ENCODE measurements at places on chromosomes 12 and 14.

DNA sequence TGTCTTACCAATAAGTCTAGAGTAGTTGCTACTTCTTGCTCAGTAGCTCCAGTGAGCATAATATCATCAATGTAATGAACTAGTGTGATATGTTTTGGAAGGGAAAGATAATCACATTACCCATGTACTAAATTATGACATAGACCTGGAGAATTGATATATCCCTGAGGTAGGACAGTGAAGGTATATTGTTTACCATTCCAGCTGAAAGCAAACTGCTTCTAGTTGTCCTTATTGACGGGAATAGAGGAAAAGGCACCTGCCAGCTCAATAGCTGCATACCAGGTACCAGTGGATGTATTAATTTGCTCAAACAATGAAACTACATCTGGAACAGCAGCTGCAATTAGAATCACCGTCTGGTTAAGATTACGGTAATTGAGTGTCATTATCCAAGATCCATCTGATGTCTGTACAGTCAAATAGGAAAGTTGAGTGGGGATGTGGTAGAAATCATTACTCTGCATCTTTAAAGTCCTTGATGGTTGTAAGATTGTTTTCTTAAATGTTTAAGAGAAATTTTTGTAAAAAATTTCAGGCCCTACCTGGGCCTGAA, 100.0 kb upstream of the ARHGAP5 start:
- no peak for DNase-seq

DNA sequence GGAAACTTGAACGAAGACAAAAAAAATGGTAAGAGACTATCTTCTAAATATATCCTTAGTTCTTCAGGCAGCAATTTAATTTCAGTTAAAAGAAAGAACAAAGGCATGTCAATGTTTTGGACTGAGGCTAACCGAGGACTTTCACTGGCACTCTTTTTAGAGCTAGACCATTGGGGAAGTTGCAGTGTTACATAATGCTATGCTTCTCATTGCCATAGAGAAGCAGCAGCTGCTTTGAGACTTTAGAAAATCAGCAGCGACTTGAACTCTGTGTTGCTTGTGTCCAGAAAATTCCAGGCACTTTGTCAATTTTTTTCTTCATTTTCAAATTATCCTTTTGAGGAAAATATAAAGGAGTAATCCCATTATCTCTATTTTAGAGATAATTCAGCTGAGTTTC, 964.2 kb downstream of the NRXN3 start:
- DNase-seq, result no peak

DNA sequence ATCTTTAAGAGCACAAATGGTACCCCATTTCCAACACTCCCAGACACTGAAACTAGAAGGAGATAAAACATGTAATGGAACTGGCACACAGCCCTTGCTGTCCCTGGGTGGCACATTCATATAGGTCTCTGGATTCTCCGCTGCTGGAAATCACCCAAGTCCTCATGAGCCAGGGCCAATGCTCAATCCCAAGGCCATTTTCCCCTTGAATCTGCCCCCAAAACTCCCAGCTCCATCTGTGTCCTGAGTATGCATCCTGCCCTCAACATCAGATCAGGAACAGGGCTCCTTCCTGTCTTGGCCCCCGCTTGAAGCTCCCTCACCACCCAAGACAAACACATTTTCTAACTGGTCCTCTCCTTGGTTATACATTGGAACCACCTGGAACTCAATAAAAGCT, 24.6 kb downstream of the KRT76 start:
- no peak for DNase-seq

DNA sequence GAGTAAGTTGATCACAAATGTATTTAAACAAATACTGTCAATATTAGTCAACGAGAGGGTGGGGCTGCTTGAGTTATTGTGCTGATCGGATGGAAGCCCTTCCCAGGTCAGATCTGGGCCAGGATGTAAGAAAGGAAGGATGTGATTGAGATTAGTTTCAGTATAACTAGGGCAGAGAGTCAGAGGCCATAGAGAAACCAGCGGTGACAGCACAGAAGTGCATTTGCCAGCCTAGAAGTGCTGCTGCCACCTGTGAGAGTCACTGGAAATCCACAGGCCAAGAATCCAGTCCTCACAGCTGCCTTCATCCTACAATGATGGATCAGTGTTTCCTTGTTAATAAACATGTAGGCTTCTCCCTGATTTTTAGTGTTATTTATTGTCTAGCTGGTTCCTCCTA, 9.8 kb upstream of the FERMT2 start:
- DNase-seq, result no peak

DNA sequence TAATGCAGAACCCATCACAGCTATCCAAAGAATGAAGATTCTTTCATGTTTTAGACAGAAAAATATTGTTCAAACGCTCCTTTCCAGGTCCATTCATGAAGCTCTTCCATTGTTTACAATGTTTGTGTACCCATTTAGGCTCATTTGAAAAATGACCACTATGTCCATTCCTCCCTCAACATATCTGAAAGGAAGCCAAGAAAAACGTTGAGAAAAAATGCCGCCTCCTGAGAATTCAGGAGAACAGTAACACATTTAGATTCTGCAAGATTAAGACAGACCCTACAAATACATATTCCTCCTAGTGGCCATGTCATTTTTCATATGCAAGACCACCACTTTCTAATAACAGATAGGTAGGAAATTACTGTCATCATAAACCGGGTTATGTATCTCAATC, 124.4 kb downstream of the SLC25A21 start:
- DNase-seq, result no peak

- no peak for DNase-seq
Measured at GRCh38 chr12:52552055-52552454, 890 bp downstream of the KRT71 start.

- DNase-seq, result no peak
Measured at GRCh38 chr12:11795913-11796459, 146.5 kb downstream of the ETV6 start.

GRCh38 chr14:58844544-58844943, 206.8 kb downstream of the DACT1 start:
- DNase-seq, result no peak

- no peak for DNase-seq
Measured at GRCh38 chr14:55641954-55642353, 61.9 kb downstream of the KTN1 start.

- no peak for DNase-seq
Measured at GRCh38 chr12:120586206-120586605, 5.0 kb upstream of the POP5 start.

DNA sequence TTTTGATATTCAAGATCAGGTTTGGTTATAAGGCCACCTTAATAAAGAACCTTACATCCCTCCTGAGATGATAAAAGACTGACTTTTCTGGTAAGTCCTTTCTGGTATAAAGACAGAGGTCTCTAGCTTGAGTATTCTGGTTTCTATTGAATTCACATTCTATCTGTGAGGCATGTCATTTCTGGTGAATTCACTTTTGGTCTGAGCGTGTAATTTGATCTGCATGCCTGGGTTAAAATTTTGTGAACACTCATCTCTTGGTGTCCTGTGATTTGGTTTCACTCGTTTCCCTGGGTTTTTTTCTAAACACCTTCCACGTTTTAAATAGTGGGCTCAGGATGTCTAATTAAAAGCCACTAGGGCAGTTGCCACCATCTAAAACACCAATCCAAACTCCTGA, 12.2 kb downstream of the EIF5 start:
- DNase-seq, result no peak

- peak; percentile 13 for DNase-seq
Measured at GRCh38 chr14:103679351-103679750, 35.9 kb downstream of the XRCC3 start.

DNA sequence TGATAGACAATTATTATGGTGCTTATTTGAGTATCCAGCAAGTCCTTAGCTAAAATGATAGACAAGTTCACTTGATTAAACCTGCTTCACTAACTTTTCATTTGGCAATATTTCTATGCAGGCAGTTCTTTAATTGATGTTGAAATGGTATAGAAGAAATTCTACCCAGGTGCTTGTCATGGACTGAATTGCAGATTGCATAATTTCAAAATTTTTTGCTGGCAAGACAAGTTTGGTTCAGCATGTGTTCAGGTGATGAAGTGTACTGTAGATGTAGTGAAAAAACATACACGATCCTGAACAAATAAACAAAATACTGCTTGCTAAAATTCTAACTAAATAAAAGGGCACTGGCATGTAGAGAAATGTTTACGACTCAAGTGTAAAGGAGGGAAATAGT, 189.0 kb downstream of the FOXA1 start:
- DNase-seq, result no peak

DNA sequence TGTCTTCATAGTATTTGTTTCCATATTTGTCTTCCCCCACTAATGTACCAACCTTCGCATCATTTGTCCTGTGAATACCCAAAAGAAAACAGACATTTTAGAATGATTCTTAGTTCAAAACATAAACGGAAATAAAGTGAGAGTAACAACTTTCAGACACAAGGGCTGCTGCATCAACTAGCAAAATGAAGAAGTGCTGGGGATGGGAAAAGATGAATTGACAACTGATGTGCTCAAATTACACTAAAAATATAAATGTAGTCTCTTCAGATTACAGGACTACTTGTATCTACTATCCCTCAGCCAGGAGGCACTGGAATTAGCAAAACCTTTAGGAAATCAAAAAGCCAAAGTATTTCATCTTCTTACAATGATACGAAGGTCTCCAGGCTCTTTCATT, 743 bp downstream of the NDUFA12 start:
- no peak for DNase-seq

DNA sequence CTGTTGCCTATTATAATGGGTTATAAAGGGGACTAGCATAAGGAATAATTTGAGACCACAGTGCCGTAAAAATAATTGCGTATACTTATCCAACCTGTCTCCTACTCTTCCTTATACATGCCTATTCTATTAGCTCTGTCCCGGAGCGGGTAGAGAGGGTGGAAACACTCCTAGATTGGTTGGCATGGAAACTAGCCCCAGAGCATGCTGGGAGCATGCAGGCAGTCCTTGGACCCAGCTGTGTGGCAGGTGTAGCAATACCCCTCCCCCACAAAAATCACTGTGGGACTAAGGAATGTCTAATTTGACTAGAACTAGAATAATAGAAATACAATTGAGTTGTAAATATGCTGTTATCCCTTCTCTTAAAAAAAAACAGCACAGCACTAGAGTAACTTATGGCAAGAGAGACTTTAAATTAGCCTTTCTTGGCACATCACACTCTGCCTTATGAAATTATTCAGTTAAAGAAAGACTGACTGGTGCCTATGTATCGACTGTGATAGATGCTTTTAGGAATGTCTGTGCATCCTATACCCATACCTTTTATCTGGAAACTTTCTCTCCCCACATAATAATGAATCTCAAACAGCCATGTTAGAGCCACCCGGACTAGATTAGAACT, 244.0 kb upstream of the DAAM1 start:
- no peak for DNase-seq

DNA sequence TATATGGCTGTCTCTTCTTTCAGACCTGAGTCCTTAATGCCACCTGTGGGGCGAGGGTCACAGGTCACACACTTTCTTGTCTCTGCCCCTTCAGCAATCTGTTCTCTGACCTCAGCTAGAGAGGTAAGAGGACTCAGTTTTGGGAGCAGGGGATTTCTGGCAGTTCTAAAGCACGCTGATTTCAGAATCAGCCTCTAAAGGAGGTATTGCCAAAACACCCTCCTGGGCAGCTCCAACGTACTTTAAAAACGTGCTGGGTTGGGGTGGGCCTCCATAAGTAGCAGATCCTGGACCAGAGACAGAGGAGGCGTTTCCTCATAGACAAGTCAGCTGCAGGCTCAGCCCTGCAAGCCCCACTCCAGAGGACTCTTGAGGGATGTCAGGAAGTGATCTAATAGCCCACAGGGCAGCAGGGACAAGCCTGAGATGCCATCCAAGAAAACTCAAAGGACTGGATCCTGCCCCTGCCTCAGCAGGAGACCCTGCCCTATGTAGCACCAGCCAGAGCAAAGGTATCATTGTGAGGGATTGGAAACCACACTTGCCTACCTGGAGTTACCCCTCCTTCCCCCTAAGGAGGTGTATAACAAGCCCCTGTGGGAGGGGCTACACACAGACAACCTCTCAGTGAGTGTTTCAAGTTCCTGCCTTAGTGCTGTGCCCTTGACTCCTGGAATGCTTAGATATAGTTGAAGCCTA, 8.5 kb downstream of the CTDSP2 start:
- peak; percentile 19 for DNase-seq

DNA sequence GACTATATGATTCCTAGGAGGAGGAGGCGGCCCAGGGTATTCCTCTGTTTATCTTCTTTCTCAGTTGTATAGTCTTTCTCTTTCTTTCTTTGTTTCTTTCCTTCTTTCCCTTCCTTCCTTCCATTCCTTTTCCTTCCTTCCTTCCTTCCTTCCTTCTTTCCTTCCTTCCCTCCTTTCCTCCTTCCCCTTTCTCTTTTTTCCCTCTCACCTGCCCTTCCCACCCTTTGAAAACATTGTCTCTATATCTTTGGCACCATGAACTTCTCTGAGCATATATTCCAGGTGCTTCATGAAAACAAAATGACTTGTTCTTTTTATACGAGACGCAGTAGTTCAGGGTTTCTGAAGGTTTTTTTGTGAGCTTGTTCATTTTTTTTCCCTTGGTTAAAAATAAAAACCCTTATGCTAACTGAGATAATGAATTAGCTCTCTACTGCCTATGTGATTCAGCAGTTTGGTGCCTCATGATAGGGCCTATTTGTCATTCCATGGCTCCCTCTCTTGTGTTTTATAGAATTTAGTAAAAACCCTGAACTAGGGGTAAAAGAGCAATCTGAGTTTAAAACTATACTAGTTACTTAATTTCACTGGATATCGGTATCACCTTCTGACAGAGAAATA, 3.2 kb upstream of the TESPA1 start:
- DNase-seq, result no peak

- DNase-seq, result no peak
Measured at GRCh38 chr12:108302016-108302402, 37.1 kb downstream of the CMKLR1 start.

DNA sequence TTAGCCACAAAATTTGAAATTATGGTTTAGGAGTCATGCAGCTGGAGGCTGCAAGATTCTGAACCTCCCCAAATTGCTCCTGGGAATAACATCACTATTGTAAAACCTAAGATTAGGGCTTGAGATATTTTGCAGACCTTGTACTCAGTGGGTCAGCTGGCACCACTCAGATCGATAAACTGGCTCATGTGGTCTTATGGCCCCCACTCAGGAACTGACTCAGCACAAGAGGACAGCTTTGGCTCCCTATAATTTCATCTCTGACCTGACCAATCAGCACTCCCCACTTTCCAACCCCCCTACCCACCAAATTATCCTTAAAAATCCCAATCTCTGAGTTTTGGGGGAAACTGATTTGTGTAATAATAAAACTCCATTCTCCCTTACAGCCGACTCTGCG, 161.6 kb downstream of the BRMS1L start:
- no peak for DNase-seq

- DNase-seq, result no peak
Measured at GRCh38 chr12:3071107-3071506, 6.1 kb upstream of the TSPAN9 start.

GRCh38 chr12:52333321-52333720, 12.1 kb upstream of the KRT83 start:
- no peak for DNase-seq

- DNase-seq, result no peak
Measured at GRCh38 chr12:49108958-49109404, 1.7 kb downstream of the LMBR1L start.

GRCh38 chr12:123078120-123078465, 72.8 kb downstream of the PITPNM2 start:
- DNase-seq, result no peak
